ENCODE measurements at places on chromosomes 13 and 19. TPM values are rescaled to one million over a fixed set of nuclear protein-coding genes. Genes with fewer than 3 reads are reported as not detected.

Gene INSL3
- 1.0 TPM for total RNA-seq

Gene SPACA6
- total RNA-seq, result 88.1 TPM

Gene ZSCAN5B
- total RNA-seq, result not detected

Gene CNFN
- total RNA-seq, result 1.5 TPM

Gene IGFL3
- not detected for total RNA-seq

Gene ZNF536
- 9.2 TPM for total RNA-seq

Gene SLC10A2
- not detected for total RNA-seq

Gene PSG6
- not detected for total RNA-seq

Gene PCDH20
- 3.4 TPM for total RNA-seq

Gene ERVK3-1
- total RNA-seq, result 31.9 TPM

Gene ZNF763
- 7.2 TPM for total RNA-seq

Gene NUP62
- total RNA-seq, result 78.9 TPM

Gene IL12RB1
- not detected for total RNA-seq

Gene LRG1
- 0.16 TPM for total RNA-seq

Gene ELF1
- 76.9 TPM for total RNA-seq

Gene RASGRP4
- 1.1 TPM for total RNA-seq

Gene ADAMTSL5
- 4.6 TPM for total RNA-seq

Gene CRB3
- total RNA-seq, result 20.6 TPM

Gene REEP6
- 3.8 TPM for total RNA-seq

Gene DNAJC15
- total RNA-seq, result 35.9 TPM

Gene PROSER3
- 45.1 TPM for total RNA-seq

Gene GAS6
- 71.5 TPM for total RNA-seq

Gene HNRNPUL1
- 246 TPM for total RNA-seq

Gene CBARP
- total RNA-seq, result 10.4 TPM

Gene ZNF681
- 9.0 TPM for total RNA-seq

Gene CHERP
- total RNA-seq, result 78.4 TPM

Gene C19orf18
- total RNA-seq, result 3.3 TPM
